ENCODE measurements at places on chromosomes 4 and X.

DNA sequence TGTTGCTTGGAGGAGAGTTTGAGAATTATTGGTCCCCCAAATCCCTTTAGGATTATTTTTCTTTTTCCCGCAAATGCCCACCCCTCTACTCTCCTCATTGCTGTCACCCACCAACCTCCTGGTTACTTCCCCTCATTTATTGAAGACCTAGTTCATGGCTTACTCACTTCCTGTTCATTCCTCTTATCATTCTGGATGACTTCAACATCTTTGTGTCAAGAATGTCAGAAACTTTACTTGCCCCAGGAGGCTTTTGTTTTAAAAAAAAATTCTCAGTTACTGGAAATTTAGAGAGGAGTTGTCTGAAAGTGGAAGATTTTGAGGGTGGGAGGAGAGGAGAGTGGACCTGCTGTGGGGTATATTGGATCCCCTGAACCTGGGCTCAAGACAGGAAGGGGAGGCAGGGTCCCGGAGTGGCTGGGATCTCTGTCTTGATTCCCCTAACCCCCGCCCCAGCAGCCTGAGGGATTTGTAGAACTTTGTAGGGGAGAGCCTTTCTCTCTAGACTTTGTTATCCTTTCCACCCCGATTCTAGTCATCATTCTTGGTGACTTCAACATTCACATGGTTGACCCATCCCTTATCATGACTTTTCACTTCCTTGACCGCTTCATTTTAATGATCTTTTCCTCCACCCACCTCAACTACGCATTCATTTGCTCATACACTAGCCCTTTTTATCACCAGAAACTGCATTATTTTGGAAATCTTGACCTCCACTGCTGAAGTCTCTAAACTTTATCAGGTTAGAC is 69.9 kb upstream of the ESX1 start:
- DNase-seq, result no peak

DNA sequence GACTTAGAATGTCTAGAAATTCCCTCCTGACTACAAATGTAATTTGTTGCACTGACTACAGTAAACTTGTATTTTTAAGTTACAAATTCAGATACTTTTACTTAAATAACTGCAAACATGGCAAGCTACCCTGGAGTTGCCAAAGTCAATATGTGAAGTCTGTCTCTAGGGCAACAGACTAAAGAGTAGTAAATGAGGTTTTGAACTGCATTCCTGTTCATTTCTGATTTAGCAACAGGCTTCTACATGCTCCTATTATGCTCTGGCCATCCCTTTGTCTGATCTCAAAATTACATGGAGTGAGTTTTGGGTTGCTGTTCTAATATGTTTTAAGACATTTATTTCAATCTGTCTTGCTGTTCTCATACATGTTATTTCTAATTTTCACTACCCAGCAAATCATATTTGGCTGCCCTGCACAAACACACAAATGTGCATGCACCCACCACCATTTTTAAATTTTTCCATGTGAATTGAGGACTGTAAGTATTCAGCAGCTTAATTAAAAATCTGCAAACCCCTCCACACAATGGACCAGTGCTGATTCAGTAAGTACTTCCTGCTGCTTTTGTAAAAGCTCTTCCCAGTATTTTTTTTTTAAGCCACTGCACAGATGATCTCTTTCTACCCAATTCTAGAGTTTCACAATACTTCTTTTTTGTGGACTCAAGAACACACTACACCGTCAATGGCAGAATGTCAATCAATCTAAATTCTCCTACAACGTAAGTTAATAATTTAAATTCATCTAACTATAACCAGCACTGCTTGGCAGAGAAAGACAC is 26.7 kb downstream of the SH3RF1 start:
- no peak for DNase-seq

DNA sequence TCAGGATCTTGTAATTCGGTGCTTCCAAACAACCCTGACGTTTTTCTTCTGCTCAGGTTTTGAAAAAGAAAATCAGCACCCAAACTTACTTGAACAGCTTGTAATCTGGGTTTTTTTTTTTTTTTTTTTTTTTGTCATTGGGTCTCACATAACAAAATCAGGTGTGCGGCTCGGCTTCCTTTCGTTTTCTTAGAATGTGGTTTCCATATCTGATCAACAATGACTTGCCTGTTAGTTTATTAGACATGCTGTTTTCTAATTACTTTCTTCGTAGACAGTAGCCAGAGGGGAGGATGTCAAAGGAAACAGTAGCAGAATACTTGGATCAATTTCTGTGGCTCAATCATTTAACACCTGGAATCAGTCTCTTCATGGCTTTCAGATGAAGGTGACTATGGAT is 890 bp upstream of the FREM3 start:
- DNase-seq, result peak; percentile 15

GRCh38 chr4:147307896-147308674 is 172.8 kb upstream of the EDNRA start:
- no peak for DNase-seq

DNA sequence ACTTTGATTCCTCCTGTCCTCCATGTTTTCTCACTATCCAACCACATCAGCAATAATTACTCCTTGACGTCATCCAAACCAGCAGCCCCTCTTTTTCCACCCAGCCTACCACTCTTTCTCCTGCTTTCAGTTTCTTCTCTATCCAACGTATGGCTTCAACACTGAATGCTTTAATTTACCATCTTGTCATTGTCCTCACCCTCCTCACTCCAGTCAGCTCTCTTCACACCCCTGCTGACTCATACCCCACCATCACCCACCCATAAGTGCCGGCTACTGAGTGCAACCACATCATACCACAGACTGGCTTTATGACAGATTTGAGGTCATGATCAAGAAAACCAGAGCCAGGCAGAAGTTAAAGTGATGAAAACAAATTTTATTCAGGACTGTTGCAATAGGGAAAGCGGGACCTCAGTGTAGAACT is 9.8 kb upstream of the ANXA5 start:
- DNase-seq, result peak; percentile 71

GRCh38 chr4:111494971-111495370 is 650.3 kb upstream of the FAM241A start:
- DNase-seq, result no peak

DNA sequence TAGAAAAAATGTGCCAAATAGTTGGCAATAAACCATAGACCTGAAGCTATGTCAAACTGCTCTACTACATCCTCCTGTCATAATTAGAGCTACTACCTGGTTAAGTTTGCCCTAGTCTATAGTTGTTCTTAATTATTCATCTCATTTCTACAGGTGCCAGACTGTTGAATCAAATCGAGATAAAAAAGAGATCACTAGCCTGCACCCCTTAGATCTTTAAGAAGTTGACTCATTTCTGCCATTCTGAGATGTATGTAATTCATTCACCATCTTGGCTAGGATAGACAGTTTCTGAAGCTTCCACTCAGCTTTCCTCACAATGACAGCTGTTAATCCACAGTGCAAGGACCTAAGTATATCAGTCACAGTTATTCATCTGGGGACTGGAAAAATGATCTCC is 452.1 kb upstream of the BOD1L1 start:
- no peak for DNase-seq

- no peak for DNase-seq
Measured at GRCh38 chr4:133147921-133148689, 989 bp upstream of the PCDH10 start.

DNA sequence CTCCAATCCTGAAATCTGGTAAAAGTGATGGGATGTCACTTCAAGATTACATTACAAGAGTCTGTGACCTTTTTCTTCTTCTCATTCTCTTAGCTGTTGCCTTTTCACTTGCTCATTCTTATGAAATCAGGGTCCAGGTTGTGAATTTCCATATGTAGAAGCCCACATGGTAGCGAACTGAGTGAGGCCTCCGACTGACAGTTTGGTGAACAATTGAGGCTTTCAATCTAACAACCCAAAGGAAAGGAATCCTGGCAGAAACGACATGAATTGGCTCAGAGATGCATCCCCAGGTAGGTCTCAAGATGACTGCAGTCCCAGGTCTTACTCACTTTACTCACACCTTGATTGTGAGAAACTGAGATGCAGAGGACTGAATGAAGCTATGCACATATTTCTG is 203.4 kb upstream of the FAT4 start:
- DNase-seq, result no peak
